ENCODE measurements at places on chromosomes 11 and 22.

- DNase-seq: no peak
Measured at GRCh38 chr11:102927624-102927990, 27.9 kb downstream of the MMP13 start.

GRCh38 chr11:6876914-6877313 lies 489 bp downstream of the OR10A4 start:
- no peak for DNase-seq

- no peak for DNase-seq
Measured at GRCh38 chr22:25582946-25583345, 18.5 kb downstream of the GRK3 start.

GRCh38 chr11:16440136-16440535 lies 83.8 kb upstream of the SOX6 start:
- DNase-seq: no peak

GRCh38 chr11:46521961-46522681 lies 71.7 kb downstream of the AMBRA1 start:
- DNase-seq: no peak

GRCh38 chr22:44431256-44431655 lies 66.8 kb downstream of the RTL6 start:
- DNase-seq: no peak

DNA sequence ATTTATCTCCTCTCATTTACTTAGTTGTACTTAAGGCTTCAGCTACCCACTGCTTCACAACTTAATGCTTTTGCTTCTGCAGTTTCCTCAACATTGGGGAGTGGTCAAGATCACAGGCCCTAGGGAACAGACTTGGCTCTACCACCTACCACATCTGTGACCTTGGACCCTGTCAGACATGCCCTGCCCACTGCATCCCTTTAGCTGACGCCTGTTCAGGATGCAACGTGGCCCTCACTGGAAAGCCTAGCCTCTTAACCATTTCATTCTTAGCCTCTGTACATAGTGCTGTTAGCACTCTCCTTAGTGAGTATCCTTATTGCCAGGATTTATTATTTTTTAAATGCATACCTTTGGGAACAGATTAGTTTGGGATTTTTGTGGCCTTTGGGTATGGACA lies 34.4 kb downstream of the TNRC6B start:
- no peak for DNase-seq

GRCh38 chr11:2768471-2769408 lies 68.9 kb upstream of the KCNQ1OT1 start:
- no peak for DNase-seq

DNA sequence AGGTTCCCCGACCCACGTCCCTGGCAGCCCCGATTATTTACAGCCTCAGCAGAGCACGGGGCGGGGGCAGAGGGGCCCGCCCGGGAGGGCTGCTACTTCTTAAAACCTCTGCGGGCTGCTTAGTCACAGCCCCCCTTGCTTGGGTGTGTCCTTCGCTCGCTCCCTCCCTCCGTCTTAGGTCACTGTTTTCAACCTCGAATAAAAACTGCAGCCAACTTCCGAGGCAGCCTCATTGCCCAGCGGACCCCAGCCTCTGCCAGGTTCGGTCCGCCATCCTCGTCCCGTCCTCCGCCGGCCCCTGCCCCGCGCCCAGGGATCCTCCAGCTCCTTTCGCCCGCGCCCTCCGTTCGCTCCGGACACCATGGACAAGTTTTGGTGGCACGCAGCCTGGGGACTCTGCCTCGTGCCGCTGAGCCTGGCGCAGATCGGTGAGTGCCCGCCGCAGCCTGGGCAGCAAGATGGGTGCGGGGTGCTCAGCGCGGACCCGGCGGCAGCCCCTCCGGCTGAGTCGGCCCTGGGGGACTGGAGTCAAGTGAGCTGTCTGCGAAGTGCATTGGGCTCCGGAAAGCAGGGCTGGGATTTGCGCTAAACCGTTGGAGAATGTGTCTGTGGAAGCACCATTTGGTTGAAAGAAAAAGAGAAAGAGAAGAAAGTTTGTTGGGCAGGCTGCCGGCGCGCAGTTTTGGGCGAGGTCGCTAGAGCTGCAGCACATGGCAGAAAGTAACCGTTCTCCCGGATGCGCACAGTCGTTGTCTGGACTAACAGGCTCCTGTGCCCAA lies at the start of gene CD44:
CD44 (plus strand) TSS at position 229 of the 779 bp plus-strand sequence; CDS start at position 362, 133 bp downstream.
- peak; percentile 90 for DNase-seq

DNA sequence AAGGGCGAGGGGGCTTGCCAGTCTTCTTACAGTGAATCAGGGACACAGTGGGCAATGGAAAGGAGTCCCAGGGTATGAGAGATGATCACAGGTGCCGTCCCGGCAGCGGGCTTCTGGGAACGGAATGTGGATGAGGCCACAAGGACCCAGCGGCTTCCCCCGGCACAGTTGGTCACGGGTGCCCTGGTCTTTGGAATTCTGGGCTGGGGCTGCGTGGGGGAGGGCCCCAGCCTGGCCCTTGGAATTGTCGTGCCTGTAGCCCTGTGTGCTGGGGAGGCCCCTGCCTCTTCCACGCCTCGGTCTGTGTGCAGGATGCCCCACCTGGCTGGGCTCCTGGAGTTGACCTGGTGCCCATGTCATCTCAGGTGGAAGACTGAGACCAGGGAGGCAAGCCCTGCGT lies 76.6 kb downstream of the FBLN1 start:
- no peak for DNase-seq

DNA sequence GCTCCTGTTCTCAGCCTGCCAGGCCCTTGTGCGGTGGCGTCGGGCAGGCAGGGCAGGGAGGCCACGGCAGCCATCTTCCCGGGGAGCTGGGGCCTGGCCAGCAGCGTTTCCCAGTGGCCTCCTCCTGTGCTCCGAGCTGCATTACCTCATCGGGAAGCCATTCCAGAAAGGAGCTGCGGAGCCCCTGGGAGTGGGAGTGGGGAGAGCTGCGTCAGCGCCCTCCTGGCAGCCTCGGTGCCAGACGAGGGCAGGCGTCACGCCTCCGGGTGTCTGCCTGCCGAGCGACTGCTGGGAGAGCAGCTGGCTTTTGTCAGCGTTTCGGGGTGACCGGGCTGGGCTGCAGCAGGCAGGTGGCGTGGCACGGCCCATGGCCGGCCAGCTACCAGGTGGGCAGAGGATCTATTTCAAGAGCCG lies 30.9 kb upstream of the WNT7B start:
- DNase-seq: no peak

DNA sequence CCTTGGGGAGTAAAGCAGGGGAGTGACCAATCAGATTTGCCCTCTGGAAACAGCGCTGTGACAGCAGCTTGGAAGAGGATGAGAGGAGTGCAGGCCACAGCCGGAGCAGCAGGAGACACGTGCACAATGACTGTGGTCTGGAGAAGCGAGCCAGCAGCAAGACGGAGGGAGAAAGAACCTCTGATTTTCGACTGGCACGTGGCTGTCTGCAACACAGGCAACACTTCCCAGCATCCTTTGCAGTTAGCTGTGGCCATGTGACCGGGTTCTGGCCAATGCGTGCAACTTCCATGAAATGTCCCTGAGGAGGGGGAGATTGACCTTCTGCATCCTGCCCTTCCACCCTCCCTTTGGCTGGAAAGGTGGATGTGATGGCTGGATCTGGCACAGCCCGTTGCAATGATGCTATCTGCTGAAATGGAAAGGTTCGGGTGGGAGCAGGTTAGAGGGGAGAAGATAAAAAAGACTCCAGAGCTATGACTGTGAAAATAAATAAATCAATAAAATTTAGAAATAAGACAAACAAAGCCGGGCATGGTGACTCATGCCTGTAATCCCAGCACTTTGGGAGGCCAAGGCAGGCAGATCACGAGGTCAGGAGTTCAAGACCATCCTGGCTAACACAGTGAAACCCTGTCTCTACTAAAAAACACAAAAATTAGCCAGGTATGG lies 15.6 kb downstream of the PLA2G6 start:
- no peak for DNase-seq

DNA sequence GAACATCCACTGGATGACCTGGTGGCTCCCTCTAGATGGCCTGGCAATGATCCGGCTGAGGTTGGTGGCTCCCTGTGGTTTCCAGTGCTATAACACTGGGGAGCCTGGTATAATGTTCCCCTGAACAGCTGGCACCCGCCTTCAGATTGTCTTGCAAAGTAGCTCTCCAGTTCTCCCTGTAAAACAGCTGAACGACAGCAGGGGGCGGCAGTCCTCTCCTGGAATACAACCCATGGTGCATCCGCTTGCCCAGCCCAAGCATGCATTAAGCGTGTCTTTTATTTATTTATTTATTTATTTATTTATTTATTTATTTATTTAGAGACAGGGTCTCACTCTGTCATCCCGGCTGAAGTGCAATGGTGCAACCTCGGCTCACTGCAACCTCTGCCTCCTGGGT lies 258.9 kb downstream of the BUD13 start:
- DNase-seq: no peak

GRCh38 chr11:134349109-134349801 lies 17.5 kb downstream of the GLB1L2 start:
- DNase-seq: no peak

GRCh38 chr11:12100841-12101242 lies 9.5 kb upstream of the MICAL2 start:
- no peak for DNase-seq

DNA sequence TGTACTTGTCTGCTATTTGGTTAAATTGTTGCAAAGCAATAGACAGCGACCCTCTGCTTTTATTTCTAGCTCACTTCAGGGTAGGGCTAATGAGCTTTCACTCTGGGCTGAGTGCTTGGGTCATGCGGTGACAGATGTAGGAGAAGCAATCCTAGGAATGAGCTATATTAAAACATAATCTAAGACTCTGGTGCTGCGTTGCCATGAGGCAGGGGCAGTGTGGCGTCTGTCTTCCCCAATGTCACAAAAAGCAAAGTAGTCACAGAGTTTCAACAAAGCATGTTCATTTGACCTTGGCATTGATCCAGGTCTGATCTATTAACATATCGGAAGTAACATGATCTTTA lies 55.5 kb upstream of the GRAMD1B start:
- DNase-seq: no peak

DNA sequence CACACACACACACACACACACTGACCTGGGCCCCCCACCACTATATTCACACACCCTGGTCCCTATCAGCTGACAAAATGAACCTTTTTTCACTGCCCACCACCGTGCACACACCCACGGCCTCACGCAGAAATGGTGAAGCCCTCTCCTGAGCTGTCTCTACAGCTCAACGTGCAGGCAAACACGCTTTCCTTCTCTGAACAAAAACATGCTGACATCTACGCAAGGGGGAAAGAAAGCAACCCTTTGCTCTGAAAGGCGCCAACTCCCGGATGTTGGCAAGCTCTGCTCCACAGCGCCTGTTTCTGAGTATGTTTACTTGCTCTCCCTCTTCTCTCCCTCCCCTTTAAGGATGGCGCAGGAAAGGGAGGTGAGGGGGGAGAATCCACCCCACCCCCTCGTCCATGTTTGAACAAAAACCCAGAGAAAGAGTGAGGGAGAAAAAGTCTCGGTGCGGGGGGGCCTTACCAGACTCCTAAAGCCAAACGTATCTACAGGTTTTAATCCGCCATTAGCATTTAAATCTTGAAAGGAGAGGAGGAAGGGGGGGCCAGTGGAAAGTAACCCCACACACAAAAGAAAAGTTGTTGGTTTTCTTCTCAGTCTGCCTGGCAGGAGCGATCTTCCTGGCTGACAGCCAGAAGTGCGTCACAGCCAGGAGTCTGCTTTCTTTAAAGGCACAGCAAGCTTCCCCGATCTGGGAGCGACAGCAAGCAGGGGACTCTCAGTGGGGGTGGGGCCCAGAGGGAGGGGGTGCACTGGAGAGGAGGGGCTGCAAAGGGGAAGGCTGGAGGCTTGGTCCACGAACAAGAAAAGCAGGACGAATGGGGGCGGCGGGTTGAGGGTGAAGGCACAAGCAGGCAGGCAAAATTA lies 39.6 kb downstream of the NUMA1 start:
- peak; percentile 73 for DNase-seq

- no peak for DNase-seq
Measured at GRCh38 chr11:43573873-43574272, 106.7 kb upstream of the HSD17B12 start.

- DNase-seq: peak; percentile 75
Measured at GRCh38 chr11:44927174-44927661, 23.5 kb downstream of the TP53I11 start.

DNA sequence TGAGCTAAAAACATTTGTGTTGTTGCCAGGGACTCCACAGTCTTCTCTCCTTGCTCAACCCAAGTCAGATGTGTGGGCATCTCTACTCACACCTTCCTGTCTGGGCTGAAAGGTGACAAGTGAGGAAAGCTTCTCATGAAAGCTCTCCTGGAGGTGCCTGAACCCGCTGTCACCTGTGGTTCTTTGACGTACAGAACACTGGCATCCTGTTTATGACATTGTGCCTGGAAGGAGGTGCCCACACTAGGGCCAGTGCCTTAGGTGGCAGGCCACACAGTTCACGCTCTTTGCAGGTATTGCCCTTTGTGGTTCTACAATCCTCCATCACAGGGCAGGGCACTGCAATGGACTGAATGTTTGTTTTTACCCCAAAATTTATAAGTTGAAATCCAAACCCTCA lies 108.5 kb downstream of the CD44 start:
- DNase-seq: no peak

DNA sequence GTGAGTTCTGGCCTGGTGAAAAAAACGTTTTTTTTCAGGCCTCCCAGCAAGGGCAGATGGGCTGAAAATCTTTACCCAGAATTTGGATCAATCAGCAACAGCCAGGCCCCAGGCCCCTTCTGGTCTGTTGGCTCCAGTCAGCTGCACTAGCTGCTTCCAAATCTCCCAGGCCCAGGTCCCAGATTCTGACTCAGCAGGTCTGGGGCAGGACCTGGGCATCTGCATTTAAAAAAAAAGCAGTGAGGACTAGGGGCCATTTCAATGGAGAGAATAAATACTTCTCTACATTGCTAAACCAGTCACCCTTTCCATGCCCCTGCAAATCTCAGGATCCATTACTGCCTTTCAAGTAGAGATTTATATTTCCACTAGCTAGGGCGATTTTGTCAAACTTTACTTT lies 4.3 kb downstream of the SLC15A3 start:
- no peak for DNase-seq
